Kidney (tissue), 22 donors: ENCODE measurements at places on chromosomes 13 and 19. TPM values are rescaled to one million over a fixed set of nuclear protein-coding genes. Genes with fewer than 3 reads are reported as not detected.

DNA sequence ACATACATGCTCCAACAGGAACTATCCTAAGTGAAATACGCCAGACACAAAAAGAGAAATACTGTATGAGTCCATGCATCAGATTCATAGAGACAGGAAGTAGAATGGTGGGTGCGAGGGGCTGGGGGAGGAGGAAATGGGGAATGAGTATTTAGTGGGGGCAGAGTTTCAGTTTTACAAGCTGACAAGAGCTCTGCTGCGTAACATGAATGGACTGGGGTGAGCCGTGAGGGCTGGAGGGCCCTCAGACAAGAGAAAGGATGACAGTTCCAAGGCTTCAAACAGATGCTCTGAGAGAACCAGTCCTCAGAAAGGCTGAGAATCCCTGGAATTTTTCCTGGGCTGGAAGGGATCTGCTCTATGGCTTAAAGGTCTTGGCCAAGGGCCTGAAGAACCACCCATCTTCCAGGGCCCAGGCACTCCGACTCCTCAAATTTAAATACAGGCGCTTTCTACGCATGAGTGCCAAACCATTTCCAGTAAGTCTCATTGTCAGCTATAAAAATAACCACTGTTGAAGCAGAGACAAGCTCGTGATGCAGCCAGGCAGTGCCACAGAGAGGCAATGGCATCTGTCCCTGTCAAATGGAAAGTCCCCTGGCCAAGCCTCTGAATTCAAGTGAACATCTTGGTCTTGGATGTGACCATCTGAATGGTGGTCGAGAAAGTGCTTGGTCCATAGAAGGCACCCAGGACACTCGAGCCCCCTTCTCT, 17.5 kb downstream of the KLF2 start:
- H3K27me3 ChIP-seq = no peaks in the 10 kb centered on the region
- H3K4me3 ChIP-seq = no peak overlapping the region
- peak overlapping the region; percentile 40 for H3K27ac ChIP-seq
- no peaks in the 10 kb centered on the region for H3K36me3 ChIP-seq

DNA sequence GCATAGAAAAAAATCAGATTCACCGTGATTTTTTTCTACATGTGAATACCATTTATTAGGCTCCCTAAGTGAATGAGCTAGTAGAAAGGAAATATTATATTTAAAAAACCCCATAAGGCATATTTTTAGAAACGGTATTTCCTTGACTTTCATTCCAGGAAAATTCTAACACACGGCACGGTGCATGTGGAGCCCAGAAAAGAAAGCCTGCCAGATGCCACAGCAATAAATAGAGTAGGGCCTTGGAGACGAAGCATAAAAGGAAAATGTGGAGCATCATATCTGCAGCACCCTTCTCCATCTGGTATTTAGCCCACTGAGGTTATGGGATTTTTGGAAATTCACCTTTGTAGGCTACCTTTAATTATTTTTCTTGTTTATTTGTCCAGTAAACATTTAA, 314.4 kb downstream of the ENOX1 start:
- H3K36me3 ChIP-seq = no peaks in the 10 kb centered on the region
- no peaks in the 10 kb centered on the region for H3K27me3 ChIP-seq
- DNase-seq = no peak
- H3K4me3 ChIP-seq = no peak overlapping the region
- no peak overlapping the region for H3K27ac ChIP-seq

GRCh38 chr13:31769575-31769974, 30.2 kb downstream of the RXFP2 start:
- no peaks in the 10 kb centered on the region for H3K27me3 ChIP-seq
- no peak for DNase-seq
- no peak overlapping the region for H3K4me3 ChIP-seq
- no peaks in the 10 kb centered on the region for H3K36me3 ChIP-seq
- no peak overlapping the region for H3K27ac ChIP-seq

- DNase-seq = no peak
- no peak overlapping the region for H3K4me3 ChIP-seq
- H3K4me1 ChIP-seq = no peaks in the 10 kb centered on the region
- no peak overlapping the region for H3K27ac ChIP-seq
Observed at GRCh38 chr13:78182813-78183212, 264.2 kb upstream of the EDNRB start.

DNA sequence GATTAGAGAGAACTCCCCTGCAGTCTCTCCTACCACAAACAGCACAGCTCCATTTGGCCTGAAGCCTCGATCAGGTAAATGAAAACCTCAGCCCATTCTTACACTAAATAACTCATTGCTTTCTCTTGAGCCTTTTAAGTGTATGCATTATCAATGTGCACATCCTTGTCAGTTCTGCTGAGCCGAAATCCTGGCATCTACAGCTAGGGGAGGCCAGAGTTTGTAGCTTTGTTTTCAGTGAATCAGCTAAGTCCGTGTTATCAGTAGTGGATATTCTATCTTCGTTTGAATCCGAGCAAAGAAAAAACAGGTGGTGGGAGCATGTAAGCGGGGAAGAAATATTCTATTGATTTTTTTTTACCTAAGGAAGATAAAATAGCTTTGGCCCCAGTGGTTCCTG, 84.4 kb downstream of the ESD start:
- DNase-seq = no peak
- no peak overlapping the region for H3K4me3 ChIP-seq
- H3K27me3 ChIP-seq = no peaks in the 10 kb centered on the region
- peaks cover 2% of the 10 kb centered on the region for H3K4me1 ChIP-seq

DNA sequence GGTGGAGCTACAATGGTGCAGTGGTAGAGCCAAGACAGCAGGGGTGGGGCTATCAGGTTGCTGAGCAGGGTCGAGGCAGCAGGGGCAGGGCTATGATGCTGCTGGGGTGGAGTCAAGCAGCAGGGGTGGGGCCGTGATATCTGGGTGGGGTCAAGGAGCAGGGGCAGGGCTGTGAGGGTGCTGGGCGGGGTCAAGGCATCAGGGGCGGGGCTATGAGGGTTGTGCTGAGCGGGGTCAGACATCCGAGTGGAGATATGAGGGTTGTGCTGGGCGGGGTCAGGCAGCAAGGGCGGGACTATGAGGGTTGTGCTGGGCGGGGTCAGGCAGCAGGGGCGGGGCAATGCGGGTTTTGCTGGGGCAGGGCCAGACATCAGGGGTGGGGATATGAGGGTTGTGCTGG, 14.7 kb downstream of the HCN2 start:
- H3K36me3 ChIP-seq = no peaks in the 10 kb centered on the region
- no peak overlapping the region for H3K27ac ChIP-seq
- no peaks in the 10 kb centered on the region for H3K4me1 ChIP-seq
- H3K4me3 ChIP-seq = no peak overlapping the region
- no peak for DNase-seq

Gene GPR4
- 9.7 TPM for total RNA-seq

Gene SIGLEC12
- total RNA-seq = 0.66 TPM

Gene ZNF653
- total RNA-seq = 11.5 TPM
